ENCODE measurements at places on chromosomes 5 and 9.
A peak's percentile ranks its signal among the peaks of the same experiment; 100 is the strongest.

GRCh38 chr5:121834021-121834420 lies 17.7 kb upstream of the FTMT start:
- DNase-seq, result no peak

DNA sequence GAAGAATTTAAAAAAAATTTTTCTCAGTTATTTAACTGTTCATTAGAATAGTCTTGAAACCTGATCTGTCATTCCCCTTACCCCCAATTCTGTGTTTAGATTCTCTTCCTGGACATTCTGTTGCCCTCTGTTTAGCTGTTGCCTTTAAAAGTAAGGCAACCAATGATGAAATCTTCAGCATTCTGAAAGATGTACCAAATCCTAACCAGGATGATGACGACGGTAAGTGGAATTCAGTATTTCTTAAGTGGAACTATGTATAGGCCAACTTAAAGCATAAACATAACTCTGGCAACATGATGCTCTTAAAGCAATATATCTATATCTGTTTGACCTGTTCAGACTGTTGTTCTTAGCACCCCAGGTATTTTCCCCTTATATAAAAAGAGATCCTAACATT lies 27.2 kb downstream of the NCBP1 start:
- peak; percentile 2 for DNase-seq

GRCh38 chr5:113190347-113190746 lies 213.7 kb downstream of the DCP2 start:
- DNase-seq, result peak; percentile 52

- peak; percentile 37 for DNase-seq
These were observed 340.5 kb downstream of the PIK3R1 start for GRCh38 chr5:68555907-68556681.

DNA sequence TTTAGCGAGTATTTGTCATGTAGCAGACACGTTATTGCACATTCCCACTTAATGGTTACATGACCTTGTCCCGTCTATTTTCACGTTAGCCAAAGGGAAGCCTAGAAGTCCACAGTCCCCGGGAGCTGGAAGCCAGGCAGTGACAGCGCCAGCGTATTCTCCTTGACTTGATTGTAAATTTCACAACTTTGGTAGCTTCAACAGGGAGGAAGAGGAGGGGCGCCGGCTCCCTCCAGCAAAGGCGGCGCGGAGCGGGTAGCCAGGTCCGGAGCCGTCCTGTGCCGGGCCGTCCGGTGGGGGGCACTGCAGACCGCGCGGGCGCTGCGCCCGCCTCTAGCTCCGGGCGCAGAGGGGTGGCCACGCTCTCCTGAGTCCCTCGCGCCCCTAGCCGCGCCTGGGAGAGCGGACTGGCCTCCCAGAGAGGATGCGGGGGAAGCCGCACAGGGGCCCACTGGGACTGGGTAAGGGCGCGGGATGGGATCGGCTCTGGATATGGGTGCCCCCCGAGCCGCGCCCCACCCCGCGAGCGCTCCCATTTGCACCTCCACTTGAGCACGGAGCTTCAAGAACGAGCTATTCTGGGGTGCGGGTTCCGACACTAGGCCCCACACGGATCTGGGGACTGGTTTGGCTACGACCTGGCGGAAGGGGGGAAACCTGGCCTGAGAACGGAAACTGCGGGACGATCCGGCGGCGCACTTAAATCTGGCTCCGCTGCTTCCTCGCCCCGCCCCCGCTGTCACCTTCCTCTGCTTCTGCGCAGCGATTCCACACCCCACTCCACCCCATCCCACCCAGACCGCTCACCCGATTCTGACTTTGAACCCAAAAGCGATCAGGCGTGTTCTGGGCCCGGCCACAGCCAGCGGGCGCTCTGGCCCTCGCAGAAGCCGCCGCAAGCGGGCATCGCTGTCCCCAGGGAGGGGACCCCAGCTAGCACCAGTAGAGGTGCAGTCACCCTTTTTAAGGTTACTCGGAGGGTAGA lies 23.8 kb downstream of the KLF4 start:
- DNase-seq, result peak; percentile 59

DNA sequence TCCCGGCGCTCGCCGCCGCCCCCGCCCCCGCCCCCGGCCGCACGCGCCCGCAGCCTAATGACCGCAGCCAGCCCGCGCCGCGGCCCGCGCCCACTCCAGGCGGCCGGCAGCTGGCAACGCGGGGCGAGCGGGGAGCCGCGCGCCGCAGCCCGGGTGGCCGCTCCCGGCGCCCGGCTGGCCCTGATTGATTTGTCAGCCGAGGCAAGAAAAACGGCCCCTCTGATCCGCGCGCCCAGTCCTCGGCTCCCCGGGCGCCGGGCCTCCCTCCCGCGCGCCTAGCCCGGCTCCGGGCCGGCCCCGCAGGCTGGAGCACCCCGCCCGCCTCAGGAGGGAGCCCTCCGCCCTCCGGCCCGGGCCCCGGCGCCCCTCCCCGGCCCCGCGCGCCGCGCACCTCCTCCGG lies 11.9 kb upstream of the LHX2 start:
- DNase-seq, result no peak

DNA sequence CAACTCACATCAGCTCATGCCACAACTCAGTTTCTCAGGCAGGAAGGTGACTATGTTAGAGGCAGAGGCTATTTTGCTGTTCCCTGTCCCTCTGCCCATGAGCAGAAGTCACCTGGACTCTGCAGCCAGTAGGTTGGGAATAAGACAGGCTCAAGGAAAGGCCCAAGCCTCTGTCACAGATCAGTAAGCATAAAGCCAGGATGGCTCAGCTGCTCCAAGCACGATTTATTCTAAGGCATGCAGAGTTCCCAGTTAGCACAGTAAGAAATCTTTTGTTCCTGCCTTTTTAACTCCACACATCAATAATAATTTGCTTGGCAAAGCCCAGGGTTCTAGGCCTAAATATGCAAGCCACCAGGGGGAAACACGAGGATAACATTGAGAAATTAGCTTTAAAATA lies 249.0 kb upstream of the ADRA1B start:
- DNase-seq, result no peak

- peak; percentile 20 for DNase-seq
These were observed 84.8 kb downstream of the TLE1 start for GRCh38 chr9:81604306-81605169.

- DNase-seq, result no peak
These were observed 199.8 kb downstream of the LRRC70 start for GRCh38 chr5:62778316-62779009.

DNA sequence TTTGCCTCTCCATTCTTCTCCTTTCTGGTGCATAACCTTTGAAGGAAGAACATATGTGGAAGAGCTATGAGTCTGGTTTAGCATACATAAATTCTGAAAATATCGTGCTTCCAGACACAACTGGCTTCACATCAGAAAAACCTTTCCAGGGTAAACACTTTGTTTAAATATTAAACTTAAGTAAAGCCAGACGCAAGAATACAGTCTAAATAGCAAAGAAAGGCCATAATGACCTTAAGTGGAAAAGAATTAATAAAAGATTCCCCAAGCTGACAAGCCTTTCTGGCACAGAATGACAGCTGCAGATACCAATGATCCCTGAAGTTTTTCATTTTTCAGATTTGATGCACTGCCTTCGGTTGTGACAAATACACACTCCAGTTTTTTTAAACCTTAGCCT lies 13.5 kb upstream of the TSSK1B start:
- DNase-seq, result no peak

DNA sequence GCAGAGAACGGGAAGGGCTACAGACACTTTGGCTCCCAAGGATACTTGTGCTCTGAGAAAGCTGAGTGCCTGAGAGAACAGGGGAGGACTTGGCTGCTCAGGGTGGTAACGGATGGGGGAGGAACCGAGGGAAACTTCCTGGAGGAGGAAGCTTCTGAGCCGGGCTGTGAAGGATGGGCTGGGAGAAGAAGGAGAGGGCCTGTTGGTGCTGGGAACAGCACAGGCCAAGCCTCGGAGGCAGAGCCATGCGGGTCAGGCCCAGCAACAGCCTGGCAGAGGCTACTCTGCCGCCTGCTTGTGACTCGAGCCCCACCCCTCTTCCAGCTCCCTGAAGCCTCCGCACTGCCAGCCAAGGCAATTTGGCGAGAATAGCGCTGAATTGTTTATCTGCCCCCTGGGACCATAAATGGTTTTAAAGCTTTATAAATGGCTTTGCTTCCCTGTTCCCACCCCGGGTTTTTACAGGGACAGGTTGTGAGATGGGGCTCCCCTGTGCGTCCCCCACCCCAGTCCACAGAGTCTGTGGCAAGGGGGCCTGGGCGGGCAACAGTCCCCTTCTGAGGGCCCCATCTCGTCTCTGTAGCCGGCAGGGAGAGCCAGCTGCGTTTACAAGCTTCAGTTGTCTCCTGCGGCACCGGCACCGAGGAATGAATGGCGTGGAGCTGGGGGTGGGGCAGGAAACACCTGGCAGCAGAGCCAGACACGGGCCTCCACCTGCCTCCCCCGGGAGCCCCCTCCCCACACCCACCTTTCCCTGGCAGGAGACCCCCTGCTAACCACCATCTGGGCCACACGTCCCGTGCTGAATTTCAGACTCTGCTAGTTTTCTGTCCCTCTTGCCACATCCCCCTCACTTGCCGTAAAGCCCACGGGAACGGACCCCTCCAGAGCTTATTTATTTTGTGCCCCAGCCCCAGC lies 24.4 kb downstream of the FAM163B start:
- DNase-seq, result no peak

- peak; percentile 88 for DNase-seq
These were observed at the start of the genes SMIM27 and TOPORS for GRCh38 chr9:32552172-32552872. TSS of gene SMIM27 (plus strand) at chr9:32552327. CDS start at chr9:32552435, 108 bp downstream. TSS of gene TOPORS (minus strand) at chr9:32552586. CDS start at chr9:32552436, 150 bp downstream.

DNA sequence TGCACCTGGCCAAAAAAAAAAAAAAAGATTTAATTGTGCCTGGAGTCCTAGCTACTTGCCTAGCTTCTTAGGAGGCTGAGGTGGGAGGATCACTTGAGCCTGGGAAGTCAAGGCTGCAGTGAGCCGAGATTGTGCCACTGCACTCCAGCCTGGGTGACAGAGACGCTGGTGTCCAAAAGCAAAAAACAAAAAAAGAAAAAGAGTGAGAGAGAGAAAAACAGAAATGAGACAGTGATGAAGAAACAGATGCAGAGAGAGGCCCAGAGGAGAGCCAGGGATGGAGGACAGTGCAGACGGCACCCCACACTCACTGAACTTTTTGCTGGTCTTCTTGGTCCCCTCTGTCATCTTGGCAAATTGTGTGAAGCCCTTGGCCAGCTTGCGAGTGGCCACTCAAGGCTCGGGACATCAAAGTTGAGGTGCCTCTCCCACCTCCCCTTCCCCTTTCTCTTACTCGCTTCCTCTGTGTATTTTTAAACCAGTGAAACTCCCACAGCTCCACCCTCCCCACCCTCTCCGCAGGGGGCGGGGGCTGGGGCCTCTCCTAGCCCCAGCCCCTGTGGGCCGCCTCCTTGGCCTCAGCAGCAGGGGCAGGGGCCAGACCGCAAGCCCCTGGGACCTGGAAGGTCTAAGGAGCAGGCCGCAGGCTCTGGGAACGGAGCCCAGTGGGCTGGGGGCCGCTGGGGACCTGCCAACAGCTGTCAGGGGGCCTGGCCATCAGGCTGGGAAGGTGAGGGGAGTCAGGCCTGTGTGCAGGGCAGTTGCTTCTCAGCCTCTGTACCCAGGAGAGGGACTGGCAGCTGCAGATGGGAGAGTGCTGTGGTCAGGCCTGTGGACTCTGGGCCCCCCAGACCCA lies at the start of gene SH2D3C:
Gene SH2D3C, minus strand, starts transcription at position 387 of the 856 bp plus-strand sequence. Its CDS starts 39 bp downstream, at position 348.
- no peak for DNase-seq

GRCh38 chr5:57243286-57244137 lies 69.7 kb downstream of the GPBP1 start:
- DNase-seq, result no peak

DNA sequence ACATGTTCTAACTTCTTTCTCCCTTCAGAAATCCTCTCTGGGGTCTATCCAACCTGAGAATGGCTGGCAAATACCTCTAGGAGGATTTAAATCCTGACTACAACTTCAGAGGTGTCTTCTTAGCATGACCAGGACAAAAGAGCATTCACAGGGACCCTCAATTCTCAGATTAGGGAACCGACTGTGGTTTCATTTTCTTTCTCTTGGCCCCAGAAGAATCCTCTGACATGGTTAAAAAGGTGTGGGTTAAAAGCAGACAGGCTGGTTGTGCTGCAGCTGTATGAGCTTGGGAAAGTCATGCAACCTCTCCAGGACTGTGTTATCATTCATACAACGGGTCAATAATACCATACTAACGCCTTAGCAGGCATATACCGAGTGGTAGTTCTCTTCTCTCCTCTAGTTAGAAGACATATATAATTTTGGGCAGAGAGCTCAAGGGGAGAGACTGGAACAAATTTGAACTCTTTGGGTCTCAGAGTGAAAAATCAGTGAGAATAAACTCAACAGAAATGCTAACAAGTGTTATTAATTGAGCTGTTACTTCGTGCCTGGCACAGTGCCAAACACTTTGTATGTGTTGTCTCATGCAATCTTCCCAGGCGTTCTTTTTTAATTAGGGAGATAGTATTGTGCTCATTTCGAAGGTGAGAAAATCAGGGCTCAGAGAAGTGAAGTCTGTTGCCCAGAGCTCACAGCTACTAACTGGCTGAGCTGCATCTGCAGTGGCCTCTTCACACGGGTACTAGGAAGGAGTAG lies 35.2 kb downstream of the INSYN2B start:
- DNase-seq, result peak; percentile 56

GRCh38 chr5:143065996-143066522 lies 295.9 kb downstream of the ARHGAP26 start:
- no peak for DNase-seq

GRCh38 chr9:129307227-129307970 lies 129.3 kb upstream of the IER5L start:
- no peak for DNase-seq

DNA sequence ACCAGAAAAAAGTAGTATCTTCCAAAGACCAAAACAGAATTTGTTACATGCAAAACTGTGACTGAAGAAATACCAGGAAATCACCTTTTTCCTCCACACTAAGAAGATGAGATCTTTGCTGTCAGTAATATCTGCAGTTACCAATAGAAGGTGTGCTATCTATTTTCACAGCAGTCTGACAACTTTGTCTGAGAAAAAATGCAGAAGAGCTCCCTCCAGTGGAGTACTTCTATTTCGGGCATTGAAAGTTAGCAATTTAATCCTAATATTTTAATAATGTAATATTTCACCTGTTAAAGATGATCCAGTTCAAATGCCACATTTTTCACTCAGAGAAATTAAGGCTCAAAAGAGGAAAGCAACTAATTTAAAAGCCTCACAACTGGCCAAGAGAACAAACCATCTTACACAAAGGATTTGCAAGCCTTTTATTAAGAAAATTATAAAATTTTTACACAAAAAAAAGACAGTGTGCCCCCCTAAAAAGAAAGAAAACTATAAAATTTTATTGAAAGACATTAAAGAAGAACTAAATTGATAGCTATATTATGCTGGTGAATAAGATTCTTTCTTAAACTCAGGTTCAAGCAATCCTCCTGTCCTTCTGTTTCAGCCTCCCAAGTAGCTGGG lies 50.6 kb downstream of the DEPDC1B start:
- DNase-seq, result peak; percentile 47

All from fibroblast of skin of right quadriceps (primary cell).